ENCODE measurements at places on chromosomes 7 and 10.

GRCh38 chr7:118055647-118056046 is 128.3 kb upstream of the LSM8 start:
- no peak for DNase-seq

DNA sequence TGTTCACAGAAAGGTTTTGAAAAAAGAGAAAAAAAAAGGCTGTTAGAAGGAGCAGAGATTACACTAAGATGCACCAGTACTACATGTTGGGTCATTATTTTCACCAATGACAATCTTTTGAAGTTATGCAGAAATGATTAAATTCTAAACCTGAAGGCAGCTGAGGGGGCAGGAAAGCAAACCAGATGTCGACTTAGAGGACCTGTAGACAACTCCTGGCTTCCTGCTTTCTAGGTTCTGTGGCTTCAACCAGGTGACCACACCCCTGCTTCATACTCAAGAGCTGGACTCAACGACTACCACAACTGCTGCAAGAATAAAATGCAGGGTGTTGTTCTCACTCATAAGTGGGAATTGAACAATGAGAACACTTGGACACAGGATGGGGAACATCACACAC is 30.0 kb downstream of the MYOF start:
- DNase-seq = peak; percentile 38

- no peak for DNase-seq
Observed at GRCh38 chr7:2582006-2582735, 23.4 kb downstream of the IQCE start.

DNA sequence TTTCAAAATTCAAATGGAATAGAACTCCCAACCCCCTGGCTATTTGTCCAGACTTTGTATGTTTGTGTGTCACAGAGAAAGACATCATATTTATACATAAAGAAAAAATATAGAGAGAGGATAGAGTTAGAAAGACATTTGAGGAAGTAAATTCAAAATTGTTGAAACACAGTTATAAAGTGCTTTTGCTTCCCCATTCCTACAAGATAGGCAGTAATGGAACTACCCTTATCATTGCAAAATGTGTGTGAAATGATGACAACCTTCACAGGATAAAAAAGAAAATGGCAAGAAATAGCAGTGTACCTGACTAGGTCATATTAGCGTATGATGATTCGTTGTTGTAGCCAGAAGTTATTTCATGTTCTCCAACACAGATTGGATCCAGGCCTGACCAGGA is 63.1 kb downstream of the FZD1 start:
- no peak for DNase-seq

DNA sequence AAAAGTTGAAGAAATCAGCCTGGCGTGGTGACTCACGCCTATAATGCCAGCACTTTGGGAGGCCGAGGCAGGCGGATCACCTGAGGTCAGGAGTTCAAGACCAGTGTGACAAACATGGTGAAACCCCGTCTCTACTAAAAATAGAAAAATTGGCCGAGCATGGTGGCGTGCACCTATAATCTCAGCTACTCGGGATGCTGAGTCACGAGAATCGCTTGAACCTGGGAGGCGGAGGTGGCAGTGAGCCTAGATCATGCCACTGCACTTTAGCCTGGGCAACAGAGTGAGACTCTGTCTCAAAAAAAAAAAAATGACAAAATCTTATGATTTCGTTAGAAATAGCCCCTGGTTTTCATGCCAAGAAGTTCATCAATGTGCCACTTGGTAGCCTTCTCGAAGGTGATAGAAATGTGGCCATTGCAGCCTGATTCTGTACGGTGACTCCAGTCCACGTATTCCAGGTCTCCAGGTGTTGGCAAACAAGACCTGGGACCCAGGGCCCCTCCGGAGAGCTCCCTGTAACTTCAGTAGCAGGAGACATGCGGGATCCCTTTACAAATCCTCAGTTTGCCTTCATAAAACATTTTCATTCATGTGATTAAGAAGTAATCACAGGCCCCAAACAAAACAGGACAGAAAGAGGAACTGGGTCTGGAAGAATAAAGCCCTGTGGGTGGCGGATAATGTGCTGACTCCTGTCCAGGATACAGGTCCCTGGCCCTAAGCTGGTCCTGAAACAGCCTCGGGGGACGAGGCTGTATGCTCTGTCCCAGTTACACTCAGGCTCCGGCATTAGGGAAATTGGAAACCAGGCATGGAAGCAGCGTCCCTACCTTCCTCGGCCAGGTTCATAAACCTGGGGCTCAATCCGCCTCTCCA is 207.3 kb upstream of the SH2B2 start:
- DNase-seq = no peak

DNA sequence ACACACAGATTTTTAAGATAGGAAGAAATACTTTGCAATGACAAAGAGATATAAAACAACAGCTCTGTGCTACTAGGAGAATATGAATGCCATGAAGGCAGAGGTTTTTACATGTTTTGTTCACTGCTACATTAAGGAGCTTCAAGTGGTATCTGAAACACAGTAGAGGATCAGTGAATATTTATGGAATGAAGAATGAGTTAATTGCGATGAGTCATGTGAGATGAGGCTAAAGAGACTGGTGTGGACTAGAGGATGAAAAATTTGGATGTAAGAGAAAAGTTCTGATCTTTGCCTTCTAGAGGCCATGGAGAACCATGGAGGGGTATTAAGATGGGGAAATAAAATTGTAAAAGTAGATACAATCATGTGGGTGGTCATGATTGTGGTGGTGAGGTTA is 434.2 kb downstream of the PHTF2 start:
- DNase-seq = no peak

GRCh38 chr10:6918305-6918704 is 338.2 kb upstream of the PRKCQ start:
- DNase-seq = peak; percentile 31

DNA sequence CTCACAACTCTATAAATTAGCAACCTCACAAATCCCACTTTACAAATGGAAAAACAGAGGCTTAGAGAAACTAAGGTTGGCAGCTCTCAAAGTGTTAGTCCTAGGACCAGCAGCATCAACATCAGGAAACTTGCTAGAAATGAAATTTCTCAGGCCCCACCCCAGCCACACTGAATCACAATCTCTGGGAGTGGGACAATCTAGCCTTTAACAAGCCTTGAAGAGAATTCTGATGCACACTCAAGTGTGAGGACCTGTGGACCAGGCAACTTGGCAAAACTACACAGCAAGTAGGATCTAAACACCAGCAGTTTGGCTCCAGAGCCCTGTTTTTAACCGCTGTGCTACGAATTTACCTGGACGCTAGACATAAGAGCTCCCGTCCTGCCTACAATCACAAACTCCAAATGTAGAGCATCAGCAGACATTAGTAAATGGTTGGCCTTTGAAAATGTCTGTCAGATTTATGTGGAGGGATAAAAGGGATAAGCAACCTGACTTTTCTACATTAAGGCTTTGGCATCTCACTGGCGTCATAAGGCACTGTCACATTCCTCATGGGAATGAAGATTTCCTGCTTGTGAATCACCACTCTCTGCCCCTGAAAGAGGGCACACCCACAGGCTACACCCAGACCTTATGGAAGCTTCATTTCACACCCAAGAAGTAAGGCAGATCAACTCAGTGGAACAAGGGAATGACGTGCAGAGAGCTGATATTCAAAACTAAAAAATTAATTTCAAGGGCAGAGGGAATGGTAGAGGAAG is 34.5 kb downstream of the PPP1R3C start:
- no peak for DNase-seq

GRCh38 chr10:36089790-36090440 is 447.8 kb upstream of the FZD8 start:
- DNase-seq = no peak

GRCh38 chr7:140581411-140581810 is 59.2 kb downstream of the DENND2A start:
- no peak for DNase-seq

DNA sequence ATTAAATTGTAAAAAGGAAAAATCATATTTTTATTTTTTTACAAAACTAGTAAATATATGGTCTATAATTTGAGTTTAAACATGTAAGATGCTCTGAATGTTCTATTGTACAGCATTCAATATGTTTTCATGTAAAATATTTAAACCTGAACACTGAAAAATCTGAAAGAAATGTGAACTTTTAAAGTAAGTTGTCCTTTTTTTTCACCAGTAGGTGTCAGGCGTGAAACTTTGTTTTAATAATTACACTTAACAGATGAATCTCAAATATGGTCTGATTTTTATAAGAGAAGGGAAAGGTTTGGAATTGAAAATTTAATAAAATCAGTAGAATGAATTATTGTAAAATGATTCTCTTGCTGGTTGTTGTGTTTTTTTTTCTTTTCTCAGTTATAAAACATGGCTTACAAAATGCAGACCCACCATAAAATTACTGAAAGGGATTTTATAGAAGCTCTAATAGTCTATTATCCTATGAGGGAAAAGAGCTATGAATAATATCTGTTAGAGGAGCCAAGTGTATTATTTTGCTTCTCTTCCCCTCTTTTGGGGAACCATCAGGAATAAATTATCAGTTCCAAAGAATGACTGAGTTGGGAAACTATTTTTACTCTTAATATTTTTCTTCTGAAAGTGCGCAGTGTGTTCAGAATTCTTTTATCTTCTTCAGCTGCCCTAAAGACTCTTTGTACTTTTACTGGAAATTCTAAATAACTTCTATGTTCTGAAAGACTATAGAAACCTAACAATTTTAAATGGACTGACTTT is 217.7 kb upstream of the FZD1 start:
- no peak for DNase-seq

DNA sequence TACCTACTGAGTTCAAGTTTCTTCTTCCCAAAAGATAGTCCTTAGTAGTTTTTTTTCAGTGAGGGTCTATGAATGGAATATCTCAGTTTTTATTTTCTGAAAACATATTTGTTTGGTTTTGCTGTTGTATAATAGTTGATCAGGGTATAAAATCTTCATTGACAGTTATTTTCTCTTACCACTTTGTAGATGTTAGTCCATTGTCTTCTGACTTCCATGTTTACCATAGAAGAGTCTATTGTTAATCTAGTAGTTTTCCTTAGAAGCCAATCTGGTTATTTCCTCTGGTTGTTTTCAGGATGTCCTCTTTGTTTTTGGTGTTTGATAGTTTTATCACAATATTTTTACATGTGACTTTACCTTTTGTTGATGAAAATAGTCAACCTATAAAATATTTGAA is 5.5 kb upstream of the ZNF777 start:
- no peak for DNase-seq

GRCh38 chr10:130483691-130484467 is 347.7 kb downstream of the GLRX3 start:
- DNase-seq = no peak

- no peak for DNase-seq
Observed at GRCh38 chr7:158001621-158002320, 585.9 kb downstream of the PTPRN2 start.

- DNase-seq = no peak
Observed at GRCh38 chr10:42992156-42992956, 84.5 kb upstream of the RET start.

DNA sequence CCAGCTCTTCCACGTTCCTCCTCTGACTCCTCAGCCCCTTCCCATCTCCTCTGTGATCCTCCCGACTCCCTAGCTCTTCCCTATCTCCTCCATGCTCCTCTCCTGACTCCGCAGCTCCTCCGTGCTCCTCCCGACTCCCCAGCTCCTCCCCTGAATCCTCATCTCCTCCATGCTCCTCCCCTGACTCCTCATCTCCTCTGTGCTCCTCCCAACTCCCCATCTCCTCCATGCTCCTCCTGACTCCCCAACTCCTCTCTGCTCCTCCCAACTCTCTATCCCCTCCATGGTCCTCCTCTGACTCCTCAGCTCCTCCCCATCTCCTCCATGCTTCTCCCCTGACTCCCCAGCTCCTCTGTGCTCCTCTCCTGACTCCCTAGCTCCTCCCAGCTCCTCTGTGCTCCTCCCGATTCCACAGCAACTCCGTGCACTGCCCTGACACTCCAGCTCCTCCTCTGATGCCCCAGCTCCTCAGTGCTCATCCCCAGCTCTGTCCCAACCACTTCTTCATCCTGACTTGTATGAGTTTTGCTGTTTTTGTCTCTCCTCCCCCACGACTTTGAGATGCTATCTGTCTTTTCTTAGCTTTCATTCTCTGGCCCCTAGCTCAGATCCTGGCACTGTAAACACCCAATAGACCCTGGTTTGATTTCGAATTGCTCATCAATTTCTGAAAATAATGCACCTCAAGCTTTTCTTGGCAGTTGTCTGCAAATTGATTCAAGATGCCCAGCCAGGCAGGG is 38.3 kb downstream of the OAT start:
- DNase-seq = no peak

- DNase-seq = no peak
Observed at GRCh38 chr7:135178364-135178763, 7.9 kb upstream of the CYREN start.

DNA sequence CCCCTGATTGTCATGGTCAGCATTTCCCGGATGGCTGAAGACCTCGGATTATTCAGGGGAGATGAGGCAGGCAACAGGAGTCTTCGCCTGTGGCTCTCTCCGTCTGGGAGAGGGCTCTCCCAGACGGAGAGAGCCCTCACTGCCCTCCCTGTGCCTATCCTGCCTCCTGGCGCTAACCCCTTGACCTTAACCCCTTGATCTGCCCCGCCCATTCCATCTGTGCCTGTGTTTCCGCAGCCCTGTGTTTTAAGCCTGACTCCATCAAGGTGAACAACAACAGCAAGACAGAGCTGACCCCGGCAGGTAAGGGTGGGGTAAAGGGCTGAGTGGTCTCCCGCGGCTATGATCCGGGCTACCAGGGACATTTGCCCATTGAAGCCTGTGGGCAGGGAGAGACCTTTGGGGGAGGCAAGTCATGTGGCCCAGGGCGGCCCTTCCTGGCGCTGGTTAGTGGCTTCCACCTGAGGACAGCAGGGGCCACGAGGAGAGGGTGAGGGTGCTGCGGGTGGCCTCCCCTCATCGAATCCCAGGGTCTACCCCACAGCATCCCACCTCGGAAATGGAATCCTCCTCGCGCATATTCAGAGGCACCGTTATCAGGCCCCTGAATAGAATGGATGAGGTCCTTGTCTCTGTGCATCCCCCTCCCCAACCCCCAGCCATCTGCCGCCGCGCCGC is 4.2 kb upstream of the MUC12 start:
- no peak for DNase-seq

DNA sequence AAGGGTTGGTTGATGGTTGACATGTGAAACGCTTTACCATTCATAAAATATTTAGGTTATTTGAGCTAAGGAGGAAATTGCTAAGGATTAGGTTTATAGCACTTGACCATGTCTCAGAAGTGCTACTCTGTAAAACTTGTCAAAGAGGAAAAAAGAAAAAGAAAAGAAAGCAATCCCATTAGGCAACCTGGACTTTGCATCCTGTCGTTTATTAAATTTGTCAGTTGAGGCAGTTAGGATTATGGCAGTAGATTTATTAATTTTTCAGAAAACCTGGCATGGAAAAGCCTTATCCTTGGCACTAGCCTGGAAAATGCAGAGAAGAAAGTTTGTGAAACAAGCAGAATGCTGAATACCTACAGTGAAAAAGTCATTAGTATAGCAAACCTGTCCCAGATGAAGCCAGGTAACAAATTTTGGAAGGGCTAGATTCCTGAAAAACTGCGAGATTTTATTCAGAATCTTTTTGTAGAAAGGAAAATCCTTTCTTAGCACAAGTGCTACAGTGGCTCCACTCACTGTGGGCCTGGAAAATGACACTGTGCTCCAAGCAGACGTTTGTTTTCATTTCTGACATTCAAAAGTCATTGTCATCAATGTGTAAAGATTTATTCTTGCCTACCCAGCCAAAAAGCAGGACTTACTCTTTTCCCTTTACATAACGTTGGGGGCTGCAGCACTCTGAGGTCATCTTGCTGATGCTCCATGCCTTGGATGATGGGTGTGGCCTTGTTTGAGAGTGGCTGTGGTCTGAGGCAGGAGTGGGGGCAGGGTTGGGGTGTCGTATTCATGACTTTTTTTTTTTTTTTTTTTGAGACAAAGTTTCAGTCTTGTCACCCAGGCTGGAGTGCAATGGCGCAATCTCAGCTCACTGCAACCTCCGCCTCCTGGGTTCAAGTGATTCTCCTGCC is 664.9 kb downstream of the SUGCT start:
- no peak for DNase-seq

GRCh38 chr7:34067005-34067778 is 161.9 kb downstream of the BMPER start:
- DNase-seq = no peak
